Lung (tissue), 17 donors: ENCODE measurements at places on chromosomes 16 and 17. TPM values are rescaled to one million over a fixed set of nuclear protein-coding genes. Genes with fewer than 3 reads are reported as not detected.

The DOC2B gene
- 5.1 TPM for total RNA-seq

The CHP2 gene
- 2.0 TPM for total RNA-seq

DNA sequence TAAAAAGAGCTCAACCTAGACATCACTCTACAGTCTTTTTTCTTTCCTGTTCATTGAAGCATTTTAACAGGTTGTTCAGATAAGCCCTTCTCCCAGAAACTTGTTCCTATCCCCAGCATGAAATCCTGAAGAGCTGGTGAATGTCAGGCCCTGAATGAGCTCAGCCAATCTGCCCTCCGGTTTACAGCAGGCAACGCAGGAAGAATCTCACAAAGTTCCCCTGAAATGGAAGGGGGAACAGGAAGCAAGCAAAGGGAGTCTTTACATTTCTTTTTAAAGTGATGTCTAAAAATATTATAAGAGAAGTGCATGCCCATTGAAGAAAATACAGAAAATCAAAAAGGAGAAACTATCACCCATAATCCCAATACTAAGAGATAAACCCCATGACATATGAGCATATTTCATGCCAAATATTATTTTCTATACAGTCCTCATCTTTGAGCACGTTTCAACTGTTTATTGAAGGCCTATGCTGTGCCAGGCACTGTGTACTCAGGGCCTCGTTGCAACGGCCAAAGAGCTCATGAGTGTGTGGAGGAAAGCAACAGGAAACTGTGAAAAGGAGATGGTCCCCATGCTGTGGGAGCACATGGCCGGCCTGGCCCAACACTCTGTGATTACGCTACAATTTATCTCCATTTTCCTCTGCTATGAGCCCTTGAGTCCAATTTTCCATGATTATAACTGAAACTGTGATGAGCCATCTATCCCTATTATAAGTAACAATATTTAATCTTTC is 5.7 kb downstream of the TK2 start:
- no peak for DNase-seq

- no peak for DNase-seq
These were observed 6.6 kb downstream of the GSDMA start for GRCh38 chr17:39969375-39969774.

GRCh38 chr17:69066482-69066881 is 5.8 kb upstream of the ABCA9 start:
- DNase-seq, result no peak

The HNF1B gene
- total RNA-seq, result 12.4 TPM

GRCh38 chr16:878072-878784 is 77.7 kb upstream of the GNG13 start:
- DNase-seq, result no peak

The ARMC5 gene
- 8.2 TPM for total RNA-seq

DNA sequence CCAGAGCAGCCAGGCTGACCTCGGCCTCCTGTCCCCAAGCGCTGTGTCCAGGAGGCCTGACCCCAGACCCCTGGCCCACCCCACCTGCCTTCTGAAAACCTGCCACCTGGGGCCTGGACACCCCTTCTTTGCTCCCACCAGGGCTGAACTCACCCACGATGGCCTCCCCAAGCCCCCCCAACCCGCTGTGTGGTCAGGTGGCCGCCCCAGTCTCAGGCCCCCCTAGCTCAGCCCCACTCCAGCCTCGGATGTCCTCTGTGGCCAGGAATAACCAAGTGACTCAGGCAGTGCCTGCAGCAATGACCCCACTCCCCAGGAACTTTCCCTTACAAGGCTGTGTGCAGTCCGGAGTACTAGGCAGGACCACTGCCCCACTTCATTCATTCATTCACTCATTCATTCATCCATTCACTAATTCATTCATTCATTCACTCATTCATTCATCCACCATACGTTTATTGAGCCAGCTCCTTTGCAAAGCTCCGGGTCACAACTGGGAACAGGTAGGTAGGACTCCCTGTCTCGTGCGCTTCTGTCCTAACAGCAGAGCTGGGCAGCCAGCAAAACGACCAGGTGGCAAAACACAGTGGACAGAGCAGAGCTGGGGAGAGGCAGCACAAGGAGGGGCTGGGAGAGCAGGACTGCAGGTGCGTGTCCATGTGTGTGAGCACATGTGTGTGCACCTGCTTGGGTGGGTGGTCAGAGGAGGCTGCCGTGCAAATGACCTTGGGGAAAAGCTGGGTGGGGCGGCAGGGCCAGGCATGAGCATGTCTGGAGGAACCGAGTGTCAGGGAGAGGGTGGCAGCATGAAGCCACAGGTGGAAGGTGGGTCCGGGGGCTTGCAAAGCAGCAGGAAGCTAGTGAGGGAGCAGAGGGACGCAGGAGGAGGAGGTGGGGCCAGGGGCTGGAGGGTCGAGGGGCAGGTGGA is 75.8 kb upstream of the CBX4 start:
- no peak for DNase-seq

- DNase-seq, result no peak
These were observed 21.0 kb downstream of the C16orf90 start for GRCh38 chr16:3474136-3474779.

DNA sequence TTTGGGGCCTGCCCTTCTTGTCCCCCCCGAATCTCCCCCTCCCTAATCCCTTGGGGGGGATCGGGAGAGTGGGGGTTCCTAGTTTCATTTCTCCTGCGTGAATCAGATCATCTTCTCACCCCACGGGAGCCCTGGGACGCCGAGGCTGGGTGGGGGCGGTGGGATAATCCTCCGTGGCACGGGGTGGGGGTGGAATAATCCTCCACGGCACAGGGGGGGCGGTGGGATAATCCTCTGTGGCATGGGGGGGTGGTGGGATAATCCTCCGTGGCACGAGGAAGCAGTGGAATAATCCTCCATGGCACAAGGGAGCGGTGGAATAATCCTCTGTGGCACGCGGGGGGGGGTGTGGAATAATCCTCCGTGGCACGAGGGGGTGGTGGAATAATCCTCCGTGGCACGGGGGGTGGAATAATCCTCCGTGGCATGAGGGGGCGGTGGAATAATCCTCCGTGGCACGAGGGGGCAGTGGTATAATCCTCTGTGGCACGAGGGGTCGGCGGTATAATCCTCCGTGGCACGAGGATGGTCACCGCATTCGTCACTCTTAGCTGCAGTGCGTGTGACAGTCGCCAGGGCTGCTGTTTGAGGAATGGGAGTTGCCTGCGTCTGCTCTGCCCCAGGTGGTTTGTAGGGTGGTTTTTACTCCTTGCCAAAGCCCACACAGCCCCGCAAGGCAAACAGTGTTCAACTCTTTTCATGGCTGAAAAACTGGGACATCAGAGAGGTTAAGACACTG is 156.9 kb downstream of the LAT start:
- no peak for DNase-seq

DNA sequence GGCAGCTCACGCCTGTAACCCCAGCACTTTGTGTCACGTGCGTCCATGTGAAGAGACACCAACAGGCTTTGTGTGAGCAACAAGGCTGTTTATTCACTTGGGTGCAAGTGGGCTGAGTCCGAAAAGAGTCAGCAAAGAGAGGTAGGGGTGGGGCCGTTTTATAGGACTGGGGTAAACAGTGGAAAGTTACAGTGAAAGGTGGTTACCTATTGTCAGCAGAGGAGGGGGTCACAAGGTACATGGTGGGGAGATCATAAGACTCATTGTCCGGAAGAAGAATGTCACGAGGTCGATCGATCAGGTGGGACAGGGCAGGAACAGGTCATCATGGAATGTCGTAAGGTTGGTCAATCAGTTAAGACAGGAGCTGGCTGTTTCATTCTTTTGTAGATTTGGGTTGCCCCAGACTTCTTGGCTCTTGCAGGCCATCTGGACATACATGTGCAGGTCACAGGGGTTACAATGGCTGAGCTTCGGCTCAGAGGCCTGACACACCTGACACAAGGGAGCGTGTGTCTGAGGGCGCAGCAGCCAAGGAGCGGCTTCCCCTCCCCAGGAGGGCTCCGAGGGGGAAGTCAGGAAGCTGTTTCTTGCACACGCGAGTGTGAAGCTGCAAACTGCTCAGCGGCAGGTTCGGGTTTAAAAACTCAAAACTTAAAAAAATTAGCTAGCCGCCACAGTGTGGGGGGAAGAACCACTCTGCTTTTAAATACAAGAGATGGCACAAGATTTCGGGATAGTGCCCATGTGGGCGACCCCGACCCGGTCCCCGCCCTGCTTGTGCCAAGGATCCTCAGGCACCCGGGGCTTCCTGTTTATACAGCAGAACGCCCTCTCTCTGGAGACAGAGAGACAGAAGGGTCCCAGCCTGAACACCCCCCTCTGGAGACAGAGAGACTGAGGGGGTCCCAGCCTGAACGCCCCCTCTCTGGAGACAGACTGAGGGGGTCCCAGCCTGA is 12.4 kb upstream of the TEX19 start:
- no peak for DNase-seq

The ASB16 gene
- total RNA-seq, result 0.11 TPM

DNA sequence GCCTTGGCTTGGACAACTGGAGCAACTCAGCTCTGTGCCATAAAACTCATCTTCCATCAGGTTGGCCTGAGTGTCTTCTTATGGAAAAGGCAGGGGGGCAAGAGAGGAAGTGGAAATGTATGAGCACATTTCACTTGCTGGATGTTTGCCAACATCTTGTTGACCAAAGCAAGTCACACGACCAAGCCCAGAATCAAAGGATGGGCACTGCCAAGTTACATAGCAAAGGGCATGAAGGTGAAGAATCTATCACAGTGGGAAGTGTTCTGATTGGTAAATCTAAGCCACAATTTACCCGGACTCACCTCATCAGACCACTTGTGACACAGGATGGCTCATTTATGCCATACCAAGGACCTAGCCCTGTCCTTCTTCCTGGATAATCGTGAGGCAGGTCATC is 310.5 kb upstream of the IRX5 start:
- no peak for DNase-seq

DNA sequence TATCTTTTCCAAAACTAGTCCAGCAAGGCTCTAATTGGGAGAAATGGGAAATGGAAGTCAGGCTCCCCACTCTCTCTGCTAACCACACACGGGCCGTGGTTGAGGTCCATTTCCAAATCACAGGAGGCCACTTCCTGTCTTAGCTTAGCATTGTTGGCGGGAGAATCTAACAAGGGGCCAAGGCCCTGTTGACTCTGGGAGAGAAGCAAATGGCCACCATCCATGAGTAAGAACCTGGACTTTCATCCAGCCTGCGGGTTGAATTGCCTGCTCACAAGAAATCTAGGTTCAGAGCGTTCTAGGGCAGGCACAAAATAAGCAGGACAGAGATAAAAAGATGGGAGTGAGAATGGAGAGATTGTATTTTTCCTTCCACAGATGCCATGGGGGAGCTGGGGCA is 5.7 kb downstream of the FAM20A start:
- DNase-seq, result no peak

DNA sequence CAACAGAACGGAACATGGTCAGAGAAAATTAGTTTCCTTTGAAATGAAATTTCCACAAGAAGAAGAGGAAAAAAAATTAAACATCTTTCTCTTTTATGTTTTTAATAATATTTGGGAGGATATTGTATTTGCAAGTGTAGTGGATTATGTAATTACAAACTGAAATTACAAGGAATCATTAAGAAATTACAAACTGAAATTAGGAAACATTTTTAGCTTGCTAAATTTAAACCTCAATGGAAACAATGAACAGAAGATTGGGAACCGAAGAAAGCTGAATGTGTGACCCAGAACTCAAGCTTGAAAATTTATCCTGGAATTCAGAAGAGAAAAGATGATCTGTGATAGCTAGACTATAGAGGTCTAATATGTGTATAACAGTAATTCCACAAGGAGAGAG is 4.4 kb upstream of the PIK3R5 start:
- no peak for DNase-seq
